Fibroblast of skin of right biceps (primary cell): ENCODE measurements at places on chromosomes 1 and 21.

DNA sequence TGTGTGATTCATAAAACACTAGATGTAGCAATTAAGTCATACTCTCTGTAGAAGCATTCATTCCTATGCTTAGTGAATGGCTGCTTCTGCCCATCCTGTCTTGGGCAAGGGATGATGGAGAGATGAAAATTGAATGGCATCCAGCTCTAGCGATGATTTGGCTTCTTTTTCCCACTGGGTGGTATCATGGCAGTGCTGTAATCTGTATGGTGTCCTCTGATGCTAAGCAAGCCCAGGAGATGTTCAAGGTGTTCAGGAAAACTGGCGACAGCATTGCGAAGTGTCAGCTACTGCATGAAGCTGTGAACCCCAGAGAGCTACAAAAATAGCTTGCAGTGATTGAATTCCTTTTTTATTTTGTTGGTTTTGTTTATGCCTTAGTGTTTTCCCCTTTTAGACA is 48.9 kb upstream of the LEPR start:
- no peak for DNase-seq

GRCh38 chr1:234782791-234783190 is 172.8 kb upstream of the IRF2BP2 start:
- no peak for DNase-seq

GRCh38 chr1:32516402-32516801 is 22.8 kb upstream of the ZBTB8A start:
- DNase-seq = no peak

GRCh38 chr21:25094695-25095094 is 512.6 kb downstream of the MRPL39 start:
- DNase-seq = no peak

GRCh38 chr1:924656-925560 is 1.2 kb downstream of the SAMD11 start:
- peak; percentile 63 for DNase-seq

DNA sequence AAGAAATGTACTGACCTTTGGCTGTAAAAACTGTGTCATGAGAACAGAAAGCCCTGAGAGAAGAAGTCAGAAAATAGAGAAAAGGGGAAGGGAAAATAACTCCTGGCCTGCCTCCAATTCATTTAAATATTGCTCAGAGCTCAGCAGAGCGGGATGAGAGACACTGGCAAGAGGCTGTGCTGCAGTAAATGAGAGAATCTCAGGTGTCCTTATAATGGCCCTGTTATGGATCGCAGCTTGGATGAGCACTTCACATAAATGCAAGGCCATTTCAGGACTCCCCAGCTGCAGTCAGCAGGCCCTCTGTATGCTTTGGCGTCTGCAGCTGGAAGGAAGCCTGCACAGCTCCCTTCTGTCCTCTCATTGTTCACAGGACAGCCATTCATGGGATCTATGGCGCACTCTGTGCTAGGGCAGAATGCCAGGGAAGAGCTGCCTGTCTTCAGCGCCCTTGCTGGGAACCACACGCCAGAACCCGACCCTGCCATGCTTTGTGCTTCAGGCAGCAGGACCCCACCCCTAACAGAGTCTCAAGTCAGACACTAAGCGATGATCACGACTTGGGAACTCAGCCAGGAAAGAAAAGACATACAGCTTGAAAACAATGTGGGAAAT is 20.7 kb upstream of the ABCB10 start:
- peak; percentile 20 for DNase-seq

DNA sequence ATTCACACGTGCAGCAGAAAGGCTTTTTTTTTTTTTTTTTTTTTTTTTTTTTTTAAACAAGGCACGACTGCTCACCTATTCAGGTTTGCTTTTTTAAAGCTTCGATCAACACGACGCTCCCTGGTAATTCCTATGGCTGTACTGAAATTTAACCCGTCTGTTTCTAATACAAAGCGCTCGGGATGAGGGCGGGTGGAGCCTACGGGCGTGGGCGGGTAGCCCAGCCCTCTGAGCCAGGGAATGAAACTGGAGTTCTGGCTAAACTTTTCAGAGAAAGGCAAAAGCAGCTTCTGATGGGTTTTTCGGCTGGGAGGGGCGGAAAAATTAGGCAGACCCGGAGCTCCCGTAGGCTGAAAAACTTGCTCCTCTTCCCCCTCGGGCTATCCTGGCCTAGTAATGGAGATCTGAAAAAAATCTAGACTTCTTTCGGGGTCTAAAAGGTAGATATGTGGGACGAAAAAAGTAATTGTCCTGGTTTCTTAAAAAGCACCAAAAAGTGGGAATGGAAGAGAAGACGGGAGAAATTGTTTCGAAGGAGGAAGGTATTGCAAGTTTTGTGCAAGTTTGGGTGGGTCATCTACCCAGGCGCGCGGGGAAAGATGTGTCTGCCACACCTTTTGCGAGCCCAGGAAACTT is 7.4 kb downstream of the NR5A2 start:
- peak; percentile 47 for DNase-seq

- DNase-seq = peak; percentile 69
These were observed 2.8 kb downstream of the ADGRL2 start for GRCh38 chr1:81803431-81804110.

GRCh38 chr1:201489643-201490261 is 17.2 kb downstream of the CSRP1 start:
- DNase-seq = no peak

- peak; percentile 95 for DNase-seq
These were observed 49.0 kb upstream of the ETS2 start for GRCh38 chr21:38756746-38757145.

- DNase-seq = no peak
These were observed 118.7 kb upstream of the SGIP1 start for GRCh38 chr1:66415281-66415680.

DNA sequence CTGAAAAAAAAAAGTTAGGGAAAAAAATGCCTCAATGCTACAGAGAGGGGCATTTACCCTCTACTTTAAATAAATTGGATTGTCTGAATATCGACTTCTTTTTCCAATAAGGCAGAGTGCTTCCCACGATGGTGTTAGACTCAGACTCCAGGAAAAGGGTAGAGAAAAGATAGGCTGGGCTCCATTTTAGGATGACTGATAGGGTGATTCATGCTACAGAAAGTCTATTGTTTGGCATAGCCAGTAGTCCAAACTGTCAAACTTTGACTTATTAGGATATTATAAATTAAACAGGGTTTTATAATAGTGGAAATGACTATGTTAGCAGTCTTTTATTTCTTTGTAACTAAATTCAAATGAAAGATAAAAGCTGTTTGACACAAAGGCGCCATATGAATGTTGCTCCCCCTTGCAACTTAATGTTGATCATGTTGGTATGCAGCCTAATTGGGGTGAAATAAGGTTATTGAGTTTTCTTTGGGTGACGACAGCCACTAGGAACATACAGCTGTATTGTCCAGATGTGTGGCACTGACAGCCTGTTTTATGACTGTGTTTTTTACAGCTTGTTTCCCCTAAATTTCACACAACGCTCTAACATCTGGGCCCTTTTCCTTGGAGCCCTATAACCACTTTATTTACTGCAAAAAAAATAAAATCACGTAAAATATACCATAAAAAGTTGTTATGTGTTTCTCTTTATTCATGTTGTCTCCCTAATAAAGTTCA is 69.3 kb downstream of the SPAG17 start:
- peak; percentile 73 for DNase-seq

GRCh38 chr1:20083178-20083944 is 13.4 kb downstream of the PLA2G5 start:
- DNase-seq = no peak

DNA sequence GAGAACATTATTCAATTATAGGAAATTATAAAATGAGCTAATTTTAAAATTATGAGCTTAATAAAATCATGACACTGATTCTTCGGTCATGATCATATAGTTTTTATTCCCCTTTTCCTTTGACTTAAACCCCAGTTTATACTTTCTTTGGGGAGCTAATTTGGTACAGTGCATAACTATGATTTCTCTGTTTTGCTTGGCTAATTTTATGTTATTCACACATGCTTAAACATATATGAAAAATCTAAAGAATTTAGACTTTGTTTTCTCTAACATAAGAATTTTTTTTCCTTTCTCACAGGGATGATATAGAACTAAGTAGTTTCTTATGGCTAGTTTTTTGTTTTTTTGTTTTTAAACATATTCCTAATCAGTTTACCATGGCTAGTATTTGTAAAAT is 52.5 kb downstream of the STXBP3 start:
- DNase-seq = no peak

- DNase-seq = peak; percentile 49
These were observed 22.8 kb upstream of the STRIP1 start for GRCh38 chr1:110011527-110012041.

DNA sequence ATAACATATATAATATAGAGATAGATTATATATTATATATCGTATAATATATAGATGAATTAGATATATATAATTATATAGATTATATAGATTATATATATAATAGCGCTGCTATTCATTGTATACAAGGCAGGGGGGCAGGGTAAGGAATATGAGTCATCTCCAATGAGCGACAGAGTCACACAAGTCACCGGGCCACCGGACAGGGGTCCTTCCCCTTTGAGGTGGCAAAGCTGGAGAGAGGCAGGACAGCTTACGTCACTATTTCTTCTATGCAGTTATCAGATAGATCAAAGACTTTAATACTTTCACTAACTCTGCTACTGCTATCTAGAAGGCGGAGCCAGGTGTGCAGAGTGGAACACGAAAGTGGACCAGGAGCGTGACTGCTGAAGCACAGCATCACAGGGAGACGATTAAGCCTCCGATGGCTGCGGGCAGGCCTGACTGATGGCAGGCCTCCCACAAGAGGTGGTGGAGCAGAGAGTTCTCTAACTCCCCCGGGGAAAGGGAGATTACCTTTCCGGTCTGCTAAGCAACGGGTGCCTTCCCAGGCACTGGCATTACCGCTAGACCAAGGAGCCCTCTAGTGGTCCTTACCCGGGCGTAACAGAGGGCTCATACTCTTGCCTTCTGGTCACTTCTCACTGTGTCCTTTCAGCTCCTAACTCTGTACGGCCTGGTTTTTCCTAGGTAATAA is 2154.7 kb downstream of the MRPL39 start:
- peak; percentile 2 for DNase-seq

- DNase-seq = no peak
These were observed 142.9 kb downstream of the LRRC7 start for GRCh38 chr1:69710484-69711189.

DNA sequence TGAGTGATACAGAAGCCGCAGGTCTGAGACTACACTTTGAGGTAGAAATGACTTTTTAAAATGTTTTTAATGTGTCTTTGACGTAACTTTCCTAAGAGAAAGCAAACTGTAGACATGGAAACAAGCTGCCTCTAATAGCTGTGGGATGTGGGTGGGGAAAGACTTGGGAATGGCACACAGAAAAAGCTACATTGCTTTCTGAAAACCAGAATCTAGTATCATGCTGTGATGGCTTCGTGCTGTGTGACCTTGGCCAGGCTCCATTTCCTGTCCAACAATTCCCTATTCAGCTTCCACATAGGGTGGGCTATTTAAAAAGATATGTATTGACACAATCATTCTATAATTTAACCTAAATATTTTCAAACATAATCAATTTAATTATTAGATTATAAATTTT is 909.1 kb downstream of the NCAM2 start:
- no peak for DNase-seq

- DNase-seq = no peak
These were observed 2.1 kb upstream of the ATXN7L2 start for GRCh38 chr1:109481646-109482045.
